ENCODE measurements at places on chromosomes 5 and 9. TPM values are rescaled to one million over a fixed set of nuclear protein-coding genes. Genes with fewer than 3 reads are reported as not detected.

GRCh38 chr5:168366116-168366515 is 74.7 kb downstream of the WWC1 start:
- DNase-seq: no peak

DNA sequence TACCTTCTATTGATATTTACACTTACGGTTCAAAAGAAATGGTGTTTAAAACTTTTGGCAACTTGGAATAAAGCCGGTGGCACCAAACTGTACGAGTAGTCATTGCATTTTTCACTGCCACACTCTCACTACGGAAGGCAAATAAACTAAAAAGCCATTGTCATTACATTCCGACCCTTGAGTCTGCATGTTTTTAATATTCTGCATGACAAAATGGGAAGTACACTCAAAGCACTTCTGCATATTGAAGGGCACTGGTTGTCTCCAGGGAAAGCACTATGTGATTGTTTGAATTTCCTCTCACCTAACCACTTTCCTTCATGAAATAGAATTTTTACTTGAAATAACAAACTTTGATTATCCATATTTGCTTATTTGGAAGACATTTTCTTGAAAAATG is 426.3 kb downstream of the CETN3 start:
- no peak for DNase-seq

GRCh38 chr9:19946441-19947109 is 157.7 kb upstream of the SLC24A2 start:
- no peak for DNase-seq

GRCh38 chr5:179237770-179238627 is 107.3 kb downstream of the ADAMTS2 start:
- DNase-seq: no peak

GRCh38 chr5:80917631-80918030 is 42.5 kb upstream of the RASGRF2 start:
- no peak for DNase-seq

DNA sequence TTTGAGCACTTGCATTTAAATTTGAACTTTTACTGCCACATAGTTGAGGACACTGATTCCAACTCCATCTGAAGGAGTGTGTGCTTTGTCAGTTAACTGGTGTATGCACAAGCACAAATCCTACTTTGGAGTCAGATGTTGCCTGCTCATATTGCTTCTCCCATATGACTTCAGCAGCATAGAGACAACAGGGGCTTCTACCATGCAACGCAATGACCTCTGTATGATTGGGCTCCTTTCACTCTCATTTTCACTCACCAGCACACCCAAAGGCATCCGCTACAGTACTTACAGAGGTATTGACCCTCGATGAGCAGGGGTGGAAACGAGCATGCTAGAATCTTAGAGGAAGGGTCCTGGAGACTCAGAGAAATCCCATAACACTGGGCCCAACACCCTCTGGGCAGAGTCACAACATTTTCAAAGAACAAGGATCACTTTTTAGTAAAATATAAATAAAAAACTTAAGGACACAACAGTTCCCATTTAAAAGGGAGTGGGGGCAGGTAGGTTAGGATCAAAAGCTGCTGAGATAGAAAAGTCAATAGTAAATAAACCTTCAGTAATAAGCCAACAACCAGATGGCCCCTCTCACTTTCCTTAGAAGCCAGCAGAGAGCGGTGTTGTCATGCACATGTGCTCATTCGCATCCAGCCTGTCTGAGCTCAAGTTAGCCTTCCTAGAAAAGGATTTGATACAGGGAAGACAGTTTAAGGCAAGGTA is 203.8 kb downstream of the SNCAIP start:
- DNase-seq: no peak

DNA sequence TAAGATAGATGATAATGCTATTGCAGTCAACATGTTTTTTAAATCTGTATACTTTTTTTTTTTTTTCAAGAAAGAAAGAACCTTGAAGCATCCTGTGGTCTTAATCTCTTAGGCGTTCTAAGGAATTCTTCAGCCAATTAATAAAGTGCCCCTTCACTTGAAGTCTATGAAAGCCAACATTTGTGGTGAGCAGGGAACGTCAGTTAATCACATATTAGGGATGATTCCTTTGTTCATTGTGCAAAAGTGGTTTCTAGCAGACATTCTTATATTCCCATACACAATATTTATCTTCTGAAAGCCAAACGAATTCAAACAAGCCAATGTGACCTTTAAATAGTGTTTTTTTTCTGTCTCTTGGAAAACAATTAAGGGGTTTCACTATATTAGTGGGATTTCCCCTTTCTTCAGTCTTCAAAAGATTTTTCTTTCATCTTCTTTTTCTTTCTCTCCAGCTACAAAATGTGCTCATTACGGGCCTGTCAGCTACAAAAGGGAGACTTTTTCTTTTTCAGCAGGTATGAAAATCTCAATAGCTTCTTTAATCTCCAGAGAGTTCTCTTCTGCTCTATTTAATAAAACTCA is 40.1 kb downstream of the TMEM167A start:
- no peak for DNase-seq

- no peak for DNase-seq
These were observed 234.2 kb upstream of the RFX3 start for GRCh38 chr9:3760031-3760430.

- DNase-seq: no peak
These were observed 16.6 kb upstream of the TSC1 start for GRCh38 chr9:132961002-132961401.

GRCh38 chr5:112485934-112486355 is 66.9 kb upstream of the EPB41L4A start:
- DNase-seq: no peak

DNA sequence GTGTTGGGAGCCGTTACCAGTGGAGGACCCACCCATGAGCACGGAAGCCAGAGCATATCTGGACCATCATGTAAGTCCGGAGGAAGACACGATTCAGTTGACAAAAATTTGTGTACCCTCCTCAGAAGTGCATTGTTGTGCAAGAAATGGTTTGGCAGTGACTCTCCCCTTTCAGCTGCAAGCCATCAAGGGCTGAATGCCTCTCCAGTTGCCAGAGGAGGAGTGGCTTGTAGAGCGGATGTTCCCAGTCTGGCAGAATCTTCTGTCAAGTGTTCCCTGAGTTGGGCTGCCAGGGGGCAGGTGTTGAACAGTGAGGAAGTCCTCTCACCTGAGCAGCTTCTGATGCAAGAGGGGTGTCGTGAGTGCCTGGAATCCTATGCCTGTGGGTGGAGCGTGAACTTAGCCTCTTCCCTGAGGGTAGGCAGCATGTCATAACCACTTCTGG is 27.6 kb upstream of the CDKN2AIPNL start:
- DNase-seq: no peak

DDX4 gene
- not detected for total RNA-seq

TTC39B gene
- total RNA-seq: 35.6 TPM

LAMC3 gene
- total RNA-seq: 0.50 TPM

All from T-helper 17 cell (primary cell).